Spinal cord (tissue), 10 donors: ENCODE measurements at places on chromosomes 4 and X.
A peak's percentile ranks its signal among the peaks of the same experiment; 100 is the strongest.

DNA sequence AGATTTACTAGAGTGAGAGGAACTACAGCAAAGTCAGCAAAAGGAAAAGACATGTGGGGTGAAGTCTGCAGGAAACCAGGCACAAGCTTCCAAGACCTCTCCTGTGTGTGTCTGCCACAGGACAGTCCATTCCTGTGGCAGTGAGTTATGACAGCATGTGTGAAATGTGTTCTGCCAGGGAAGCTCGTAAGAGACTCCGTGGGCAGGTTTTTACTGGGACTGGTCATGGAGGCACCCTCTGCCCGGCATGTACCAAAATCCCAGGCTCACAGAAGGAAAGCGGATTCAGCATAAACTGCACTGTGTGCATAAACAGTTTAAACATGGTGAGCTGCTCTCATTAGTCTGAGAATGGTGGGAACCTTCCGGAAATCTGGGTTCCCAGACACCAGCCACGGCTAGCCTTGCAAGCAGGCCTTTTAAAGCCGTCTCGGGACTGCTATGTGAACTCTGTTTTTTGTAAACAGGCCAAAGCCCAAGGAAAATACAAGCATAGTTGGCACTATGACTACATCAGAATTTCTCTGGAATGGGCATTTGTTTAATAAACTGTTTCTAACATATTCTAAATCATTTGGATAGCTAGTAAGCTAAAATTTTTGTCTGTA is 288.5 kb downstream of the TENM3 start:
- DNase-seq: no peak

GRCh38 chr4:99436976-99437722 is 2.0 kb upstream of the ADH7 start:
- no peak for DNase-seq

GRCh38 chr4:115514675-115515074 is 401.3 kb upstream of the NDST4 start:
- DNase-seq: no peak

DNA sequence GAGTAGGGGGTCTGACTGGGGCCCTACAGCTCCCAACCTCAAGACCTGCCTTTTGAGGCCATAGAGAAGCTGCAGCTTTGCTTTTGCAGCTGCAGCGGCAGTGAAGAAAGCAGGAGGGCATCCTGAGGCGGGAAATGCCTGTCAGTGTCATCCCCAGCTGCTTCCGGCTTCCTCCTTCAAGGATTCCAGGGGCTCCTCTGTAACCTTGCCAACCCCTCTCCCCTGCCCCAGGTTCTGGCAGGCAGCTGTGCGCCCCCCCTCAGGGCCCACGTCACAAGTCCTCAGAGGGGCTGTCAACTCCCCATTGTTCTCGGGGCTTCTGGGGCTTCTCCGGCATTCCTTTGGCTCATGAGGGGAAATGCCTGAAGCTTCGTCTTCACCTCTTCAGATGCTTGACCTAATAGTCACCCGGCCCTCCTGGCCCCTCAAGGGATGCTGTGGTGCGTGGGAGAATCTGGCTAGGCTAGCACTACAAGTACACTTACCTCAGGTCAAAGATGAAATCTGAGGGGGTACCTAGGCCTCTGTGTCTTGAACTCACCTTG is 31.9 kb downstream of the APLN start:
- DNase-seq: peak; percentile 38

DNA sequence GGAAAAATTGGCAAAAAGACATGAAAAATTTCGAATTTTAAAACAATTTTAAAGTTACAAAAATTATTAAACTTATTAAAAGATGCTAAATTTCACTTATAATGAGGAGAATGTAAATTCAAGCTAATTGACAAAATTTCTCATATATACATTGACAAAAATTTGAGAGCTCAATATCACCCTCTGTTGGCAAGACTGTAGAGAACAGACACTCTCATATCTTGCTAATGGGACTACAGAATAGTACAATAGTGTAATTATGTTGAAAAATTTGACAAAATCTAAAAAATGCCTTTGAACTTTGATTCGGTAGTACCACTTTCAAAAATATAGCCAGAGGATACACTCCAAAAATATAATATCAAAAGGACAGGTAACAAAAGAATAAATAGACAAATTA is 29.8 kb downstream of the DCAF8L2 start:
- DNase-seq: no peak

DNA sequence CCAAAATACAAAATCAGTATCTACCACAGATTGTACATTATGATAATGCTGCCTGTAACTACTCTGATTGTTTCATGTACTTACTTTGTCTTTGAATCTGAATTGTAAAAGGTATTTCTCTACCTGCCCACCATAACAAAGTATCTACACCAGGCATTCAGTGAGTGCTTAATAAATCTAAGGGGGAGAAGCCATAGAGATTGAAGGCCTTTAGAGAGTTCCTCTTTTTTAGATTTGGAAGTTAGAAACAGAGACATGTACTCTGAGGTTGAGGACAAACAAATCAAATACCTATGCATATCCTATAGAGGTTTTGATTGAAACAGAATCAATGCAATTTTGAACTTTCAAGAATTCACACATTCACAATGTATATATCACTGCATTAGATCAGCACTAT is 42.7 kb downstream of the SAT1 start:
- no peak for DNase-seq

DNA sequence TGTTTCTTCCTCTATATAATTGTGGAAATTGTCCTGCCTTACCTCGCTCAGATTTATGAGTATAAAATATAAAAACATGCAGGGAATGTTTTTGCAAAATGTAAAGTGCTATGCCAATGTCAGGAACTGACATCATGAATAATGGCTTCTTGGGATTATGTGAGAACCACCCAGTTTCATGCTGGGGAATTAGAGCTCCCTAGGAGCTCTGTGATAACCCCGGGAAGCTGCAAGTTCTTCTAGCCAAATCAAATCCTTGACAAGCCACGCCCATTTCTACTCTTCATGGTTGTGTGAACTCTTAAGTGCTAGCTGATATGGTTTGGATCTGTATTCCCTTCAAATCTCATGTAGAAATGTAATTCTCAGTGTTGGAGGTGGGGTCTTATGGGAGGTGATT is 85.9 kb upstream of the PAK3 start:
- DNase-seq: no peak

GRCh38 chrX:40521868-40522450 is 58.8 kb upstream of the ATP6AP2 start:
- no peak for DNase-seq

GRCh38 chr4:6267573-6267972 is 2.1 kb upstream of the WFS1 start:
- no peak for DNase-seq

GRCh38 chr4:8329859-8330761 is 60.6 kb downstream of the HTRA3 start:
- DNase-seq: no peak

DNA sequence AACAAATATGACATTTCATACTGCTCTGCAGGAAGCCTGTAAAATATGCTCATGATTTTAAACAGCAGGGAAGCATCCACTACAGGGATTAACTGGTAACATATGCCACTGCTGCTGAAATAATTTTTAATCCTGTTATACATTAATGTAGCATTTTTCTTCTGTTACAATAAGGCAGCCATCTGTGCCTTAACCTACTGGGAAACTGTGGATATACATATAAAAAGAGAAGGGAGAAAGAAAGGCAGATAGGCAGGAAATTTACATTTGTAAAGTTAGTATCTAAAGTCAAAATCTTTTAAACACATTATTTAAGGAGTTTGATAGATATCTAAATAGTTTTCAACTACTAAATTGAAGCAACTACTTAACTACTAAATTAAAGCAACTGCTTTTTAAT is 514.6 kb upstream of the KLHL4 start:
- DNase-seq: no peak

DNA sequence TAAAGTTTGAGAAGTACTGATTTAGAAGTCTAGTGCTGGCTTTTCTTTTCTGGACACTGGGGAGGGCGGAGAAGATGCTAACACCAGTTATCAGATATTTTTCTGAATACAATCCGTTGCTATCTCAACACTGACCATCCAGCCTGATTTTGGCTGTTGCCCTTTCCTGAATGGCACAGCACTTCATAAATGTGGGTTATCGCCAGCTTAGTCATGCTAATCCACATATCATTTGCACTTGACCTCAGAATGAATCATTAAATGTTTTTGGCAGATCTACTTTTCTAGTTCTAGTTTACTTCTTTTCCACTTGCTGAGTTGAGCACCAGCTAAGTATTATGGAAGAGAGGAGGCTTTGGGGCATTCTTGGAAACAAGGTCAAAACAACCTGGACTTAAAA is 60.8 kb upstream of the ESX1 start:
- no peak for DNase-seq

DNA sequence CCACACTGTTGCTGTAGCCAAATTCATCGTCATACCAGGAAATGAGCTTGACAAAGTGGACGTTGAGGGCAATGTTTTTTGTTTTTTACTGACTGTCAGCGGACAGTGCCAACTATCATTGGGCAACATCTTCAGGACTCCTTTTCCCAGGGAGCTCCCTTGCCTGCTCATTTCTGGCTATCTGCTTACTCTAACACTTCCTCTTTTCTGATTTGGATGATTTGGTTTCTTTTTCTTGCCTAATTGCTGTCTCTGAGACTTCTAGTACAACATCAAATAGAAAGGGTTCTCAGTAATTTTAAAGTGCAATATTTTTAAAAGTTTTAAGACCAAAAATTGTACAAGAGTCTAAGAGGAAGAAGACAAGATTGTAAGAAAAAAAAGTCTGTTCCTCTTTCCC is 92.0 kb upstream of the KLHL4 start:
- DNase-seq: no peak

DNA sequence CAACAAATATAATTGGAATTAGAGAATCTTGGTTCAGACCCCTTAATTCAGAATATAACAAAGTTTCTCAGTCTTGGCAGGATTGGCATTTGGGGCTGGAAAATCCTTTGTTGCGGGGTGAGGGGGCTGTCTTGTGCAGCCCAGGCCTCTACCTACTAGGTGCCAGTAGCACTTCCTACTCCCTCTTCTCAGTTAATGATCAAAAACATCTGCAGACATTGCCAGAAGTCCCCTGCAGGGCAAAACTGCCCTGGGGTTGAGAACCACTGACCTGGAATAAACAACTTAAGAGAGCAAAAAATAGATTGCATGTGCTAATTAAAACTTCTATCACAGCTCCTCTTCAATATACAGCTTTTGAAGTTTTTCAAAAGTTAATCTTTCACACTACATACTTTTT is 36.7 kb upstream of the CXorf38 start:
- no peak for DNase-seq

DNA sequence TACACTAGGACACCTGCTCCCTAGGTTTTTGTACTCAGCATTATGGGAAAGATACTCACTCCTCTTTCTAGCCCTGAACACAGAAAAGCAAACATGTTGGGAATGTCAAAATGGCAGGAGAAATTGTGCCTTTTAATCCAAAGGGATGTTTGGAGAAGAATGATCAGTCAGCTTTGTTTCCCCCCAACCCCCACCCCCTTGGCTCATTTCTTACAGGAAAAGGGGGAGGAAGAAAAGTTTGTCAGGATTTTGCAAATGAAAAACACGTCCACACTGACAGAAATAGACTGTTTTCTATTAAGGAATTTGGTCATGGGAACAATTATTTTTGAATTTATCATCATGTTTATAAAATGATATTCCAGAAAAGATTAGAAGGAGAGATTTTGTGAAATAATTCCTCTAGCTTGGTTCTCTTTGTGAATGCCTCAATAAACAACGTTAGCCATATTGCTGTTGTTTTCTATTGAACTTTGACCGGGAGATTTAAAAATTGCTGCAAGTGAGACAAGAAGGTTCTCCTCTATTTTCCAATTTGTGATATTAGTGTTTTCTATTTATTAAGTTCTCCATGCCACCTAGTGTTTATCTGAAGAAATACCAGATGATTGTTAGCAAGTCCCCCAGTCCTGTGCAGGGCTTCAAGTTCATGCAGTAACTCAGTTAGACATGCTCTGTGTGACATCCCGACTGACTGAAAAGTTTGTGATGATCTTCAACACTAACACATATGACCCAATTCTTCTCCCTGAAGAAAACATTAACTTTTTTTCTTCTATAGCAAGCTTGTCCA is 31.3 kb upstream of the TFDP3 start:
- DNase-seq: peak; percentile 7

GRCh38 chr4:150178161-150178560 is 99.9 kb downstream of the DCLK2 start:
- DNase-seq: peak; percentile 43

- no peak for DNase-seq
These were observed 187.0 kb downstream of the FBXO8 start for GRCh38 chr4:174096456-174096855.

- DNase-seq: no peak
These were observed 9.7 kb upstream of the TMEM184C start for GRCh38 chr4:147607471-147607870.

DNA sequence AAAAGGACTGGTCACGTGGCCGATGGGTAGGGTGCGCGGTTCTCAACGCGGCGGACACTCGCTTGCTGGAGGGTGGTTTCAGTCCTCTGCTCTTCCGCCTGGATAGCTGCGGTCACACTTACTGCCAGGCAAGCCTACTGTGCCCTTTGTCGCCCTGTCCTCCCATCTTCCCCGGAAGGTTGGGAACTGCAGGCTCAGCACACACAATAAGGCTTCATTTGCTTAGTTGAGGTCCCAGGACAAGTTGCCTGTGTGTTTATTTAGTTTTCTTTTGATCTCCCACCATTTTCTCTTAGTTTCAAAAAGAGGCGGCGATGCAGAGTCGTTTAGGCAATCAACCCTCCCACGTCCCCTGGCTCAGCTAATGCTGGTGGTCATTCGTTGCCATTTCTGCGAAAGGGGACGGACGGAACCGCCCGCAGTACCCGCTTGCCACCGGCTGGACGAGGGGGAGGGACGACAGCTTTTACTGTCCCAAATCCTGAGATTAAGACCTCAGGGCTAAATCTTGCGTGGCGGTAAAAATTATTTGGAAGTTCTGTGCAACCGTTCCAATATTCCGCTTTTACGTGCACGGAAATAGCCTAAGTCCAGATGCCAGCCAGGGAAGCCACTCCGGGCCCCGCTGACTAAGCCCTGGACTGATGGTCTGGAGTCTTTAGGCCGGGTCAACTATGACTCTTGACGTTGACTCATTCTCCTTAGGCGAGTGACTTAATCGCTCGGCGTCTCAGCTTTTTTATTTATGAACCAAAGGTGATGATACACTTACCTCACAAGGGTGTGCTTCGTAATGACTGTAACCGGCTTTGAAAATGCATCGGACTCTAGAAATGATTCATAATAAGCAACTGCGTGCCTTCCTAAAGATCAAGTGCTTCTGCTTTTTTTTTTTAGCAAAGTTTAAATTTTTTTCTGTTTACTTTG is 671 bp upstream of the EIF4E start:
- no peak for DNase-seq

GRCh38 chrX:44997888-44998287 is 124.9 kb downstream of the KDM6A start:
- DNase-seq: no peak

GRCh38 chr4:67207941-67208441 is 337.3 kb downstream of the CENPC start:
- DNase-seq: no peak

GRCh38 chr4:183393446-183393845 is 51.0 kb upstream of the CDKN2AIP start:
- no peak for DNase-seq

GRCh38 chr4:177225605-177226004 is 84.1 kb upstream of the NEIL3 start:
- DNase-seq: no peak
